HCT116 (cell line): ENCODE measurements at places on chromosomes 1 and 21. TPM values are rescaled to one million over a fixed set of nuclear protein-coding genes. Genes with fewer than 3 reads are reported as not detected.

- DNase-seq, result no peak
These were observed 282 bp upstream of the LYPLAL1 start for GRCh38 chr1:219173434-219173757.

DNA sequence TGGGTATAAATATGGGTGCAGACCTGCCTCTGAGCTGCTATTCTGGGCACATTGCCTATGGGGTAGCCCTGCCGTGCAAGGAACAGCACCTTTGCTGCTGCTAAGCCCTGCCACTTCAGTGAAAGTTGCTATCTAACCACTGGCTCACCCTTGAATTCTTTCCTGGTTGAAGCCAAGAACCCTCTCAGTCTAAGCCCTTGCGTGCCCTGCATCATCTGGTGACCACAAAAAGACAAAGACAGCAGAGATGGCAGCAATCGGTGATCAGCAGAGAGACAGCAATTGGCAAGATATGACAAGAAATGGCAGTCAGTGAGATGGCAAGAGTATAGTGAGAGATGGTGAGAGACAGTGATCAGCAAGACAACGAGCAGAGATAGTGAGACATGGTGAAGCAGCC, 418.3 kb downstream of the MATN1 start:
- DNase-seq, result no peak

DNA sequence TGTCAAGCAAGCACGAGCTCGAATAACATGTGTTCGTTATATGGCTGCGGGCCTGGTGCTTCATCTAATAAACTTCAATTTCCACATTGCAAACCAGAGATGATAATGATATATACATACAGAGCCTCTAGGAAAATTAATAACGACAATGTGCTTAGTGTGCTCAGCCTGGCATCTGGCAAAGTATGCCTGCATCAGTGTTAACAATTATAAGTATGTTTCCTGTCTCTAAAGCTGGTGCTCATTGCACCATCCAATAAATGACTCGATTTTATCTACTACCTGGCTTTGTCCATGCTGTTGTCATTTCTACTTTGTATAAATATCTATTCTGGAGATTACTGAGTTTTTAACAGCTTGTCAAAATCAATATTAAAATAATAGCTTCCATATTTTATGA, 1402.6 kb downstream of the MRPL39 start:
- no peak for DNase-seq

DNA sequence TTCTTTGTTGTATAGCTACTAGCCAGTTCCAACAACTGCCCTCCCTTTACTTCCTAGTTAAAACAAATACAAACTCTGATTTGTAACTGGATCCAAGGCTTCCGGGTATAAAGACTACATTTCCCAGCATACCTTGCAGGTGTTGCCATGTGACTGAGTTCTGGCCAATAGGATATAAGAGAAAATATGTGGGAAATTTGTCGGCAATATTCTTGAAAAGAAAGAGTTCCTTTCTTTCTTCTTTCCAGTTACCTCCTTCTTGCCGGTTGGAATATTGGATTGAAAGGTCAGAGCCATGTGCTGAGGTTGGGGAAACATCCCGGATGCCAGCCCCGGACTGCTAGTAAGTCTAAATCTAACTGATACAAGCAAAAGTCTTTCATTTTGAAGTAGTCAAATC, 23.0 kb upstream of the ZBTB40 start:
- peak; percentile 69 for DNase-seq

GRCh38 chr1:197284966-197285365, 16.9 kb downstream of the CRB1 start:
- no peak for DNase-seq

GRCh38 chr1:226654046-226654667, 84.9 kb downstream of the ITPKB start:
- no peak for DNase-seq

GRCh38 chr21:38140207-38140903, 116.4 kb upstream of the KCNJ15 start:
- no peak for DNase-seq

GRCh38 chr1:119611701-119612113, 36.4 kb downstream of the ZNF697 start:
- DNase-seq, result peak; percentile 65

DNA sequence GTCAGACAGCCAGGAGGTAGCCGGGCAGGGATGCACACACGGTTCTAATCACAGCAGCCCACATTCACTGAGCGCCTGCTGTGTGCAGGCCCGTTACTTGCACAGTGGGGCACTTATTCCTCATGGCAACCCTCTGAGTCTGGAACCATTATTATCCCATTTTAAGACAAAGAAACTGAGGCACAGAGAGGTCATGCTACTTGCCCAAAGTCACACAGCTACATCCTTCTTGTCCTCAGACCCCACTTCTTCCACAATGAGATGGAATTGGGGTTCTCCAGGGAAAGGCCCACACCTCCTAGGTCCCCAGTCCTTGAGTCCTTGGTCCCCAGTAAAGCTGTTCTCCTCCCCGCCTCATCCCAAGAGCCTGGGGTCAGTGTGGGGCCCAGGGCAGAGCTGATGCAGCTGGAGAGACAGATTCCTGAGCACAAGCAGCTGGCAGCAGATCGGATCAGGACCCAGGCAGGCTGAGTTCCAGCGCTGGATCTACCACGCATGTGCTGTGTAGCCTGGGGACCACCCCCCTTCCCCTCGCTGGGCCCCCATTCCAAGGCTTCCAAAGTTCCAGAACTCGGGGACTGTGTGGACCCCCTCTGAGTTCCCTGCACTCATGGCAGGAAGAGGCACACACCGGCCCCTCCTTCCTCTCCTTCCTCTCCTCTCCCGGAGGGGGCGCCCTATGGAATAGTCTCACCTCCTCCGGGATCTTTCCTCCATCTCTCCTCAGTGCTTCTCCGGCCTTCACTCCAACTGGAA, 393.4 kb downstream of the MATN1 start:
- DNase-seq, result no peak

DNA sequence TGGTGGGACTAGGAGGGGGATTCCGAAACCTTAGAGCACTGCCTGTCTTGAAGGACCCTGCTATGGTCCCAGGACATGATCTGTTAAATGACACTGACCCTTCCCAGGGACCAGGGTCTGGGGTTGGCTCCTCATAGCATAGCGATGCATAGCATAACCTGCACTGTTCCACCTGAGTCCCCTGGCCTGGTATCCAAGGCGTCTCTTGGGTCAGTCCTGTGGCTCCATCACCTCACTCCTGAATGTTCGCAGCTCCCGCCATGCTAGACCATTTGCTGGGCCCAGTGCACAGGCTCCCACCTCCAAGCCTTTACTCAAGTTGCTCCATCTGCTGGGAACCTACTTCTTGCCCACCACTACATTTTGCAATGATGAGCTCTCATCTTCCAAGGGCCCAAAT, 39.0 kb upstream of the MAGOH start:
- DNase-seq, result no peak

- no peak for DNase-seq
These were observed 83.5 kb downstream of the URB2 start for GRCh38 chr1:229709500-229710013.

GRCh38 chr1:78619032-78619431, 1.2 kb upstream of the IFI44L start:
- no peak for DNase-seq

- DNase-seq, result no peak
These were observed 92.6 kb upstream of the CASZ1 start for GRCh38 chr1:10888791-10889649.

GRCh38 chr1:63557365-63557987, 34.2 kb downstream of the EFCAB7 start:
- DNase-seq, result peak; percentile 35

DNA sequence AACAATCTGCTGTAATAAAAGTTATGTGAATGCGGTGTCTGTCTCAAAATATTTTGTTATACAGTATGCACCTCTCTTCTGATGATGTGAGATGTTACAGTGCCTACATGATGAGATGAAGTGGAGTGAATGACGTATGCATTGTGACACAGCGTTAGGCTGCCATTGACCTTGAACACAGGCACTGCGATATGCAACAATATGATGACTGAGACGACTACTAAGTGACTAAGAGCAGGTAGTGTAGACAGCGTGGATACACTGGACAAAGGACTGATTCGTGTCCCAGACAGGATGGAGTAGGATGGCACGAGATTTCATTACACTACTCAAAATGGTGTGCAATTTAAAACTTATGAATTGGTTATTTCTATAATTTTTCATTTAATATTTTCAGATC, 8.4 kb downstream of the SGIP1 start:
- DNase-seq, result no peak

DNA sequence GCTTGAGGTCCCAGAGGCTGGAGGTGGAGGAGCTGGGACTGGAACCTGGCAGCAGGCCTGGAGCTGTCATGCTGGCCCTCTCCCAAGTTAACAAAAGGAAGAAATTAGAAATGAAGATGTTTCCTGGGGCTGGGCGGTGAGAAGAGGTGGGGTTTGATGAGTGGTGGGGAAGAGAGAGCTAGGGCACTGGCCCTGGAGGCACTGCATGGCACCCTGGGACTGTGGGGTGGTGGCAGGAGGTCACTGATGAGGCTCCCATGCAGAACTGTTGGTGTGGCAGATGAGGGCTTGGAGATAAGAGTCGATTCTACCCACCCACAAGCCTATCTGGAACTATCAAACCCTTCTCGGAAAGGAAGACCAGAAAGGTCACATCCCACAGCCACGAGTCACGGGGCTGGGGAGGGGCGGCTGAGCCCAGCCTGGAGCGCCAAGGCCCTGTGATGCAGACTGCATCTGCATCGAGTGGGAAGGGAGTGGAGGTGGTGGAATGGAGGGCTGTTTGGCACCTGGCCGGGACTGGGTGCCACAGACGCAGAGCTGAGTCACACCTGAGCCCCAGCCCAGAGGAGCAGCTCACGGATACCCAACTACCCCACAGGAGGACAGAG, 29.4 kb downstream of the MRPL37 start:
- peak; percentile 21 for DNase-seq

DNA sequence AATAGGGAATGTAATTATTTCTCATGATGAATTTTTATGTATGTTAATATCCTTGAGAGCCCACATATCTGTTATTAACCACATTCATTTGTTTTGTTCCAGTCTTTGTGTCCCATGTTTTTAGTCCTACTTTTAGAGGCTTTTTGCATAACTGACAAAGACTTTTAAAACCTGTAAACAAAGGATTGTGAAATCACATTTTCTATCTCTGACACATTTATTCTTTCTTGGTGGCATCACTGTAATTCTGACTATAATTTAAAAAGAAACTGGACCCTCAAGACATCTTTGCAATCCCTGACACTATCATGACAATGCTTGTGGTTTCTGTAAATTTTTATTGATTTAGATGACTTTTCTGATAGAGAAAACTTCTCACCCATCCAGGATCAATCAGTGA, 313.1 kb downstream of the SIPA1L2 start:
- DNase-seq, result no peak

- no peak for DNase-seq
These were observed 32.9 kb downstream of the C21orf91 start for GRCh38 chr21:17786071-17786850.

DNA sequence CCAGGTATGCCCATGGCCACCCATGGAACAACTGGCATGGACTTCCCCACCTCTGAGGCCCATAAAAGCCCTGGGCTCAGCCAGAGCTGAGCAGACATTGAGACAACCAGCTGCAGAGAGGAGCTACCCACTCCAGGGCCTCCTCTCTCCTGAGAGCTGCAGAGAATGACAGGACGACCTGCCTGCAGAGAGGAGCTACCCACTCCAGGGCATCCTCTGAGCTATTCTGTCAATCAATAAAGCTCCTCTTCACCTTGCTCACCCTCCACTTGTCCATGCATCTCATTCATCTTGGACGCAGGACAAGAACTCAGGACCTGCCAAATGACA, 43.4 kb downstream of the MATN1 start:
- no peak for DNase-seq

DNA sequence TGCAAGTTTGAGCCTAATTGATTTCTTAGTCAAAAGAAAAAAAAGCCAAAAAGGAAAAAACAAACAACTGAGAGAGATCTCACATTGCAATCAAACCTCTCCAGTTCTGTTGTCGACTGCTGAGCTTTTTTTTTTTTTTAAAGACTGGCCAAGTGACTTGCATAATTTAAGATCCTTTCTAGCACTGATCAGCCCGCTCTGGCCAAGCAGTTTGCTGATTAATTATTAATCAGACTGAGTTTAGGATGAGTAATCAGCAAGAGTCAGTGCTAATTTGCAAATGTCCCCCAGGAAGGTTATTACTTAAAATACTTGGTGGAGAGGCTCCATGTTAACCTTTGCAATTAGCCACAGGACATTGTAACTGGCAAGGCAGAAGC, 39.3 kb downstream of the HMGB4 start:
- DNase-seq, result no peak

- no peak for DNase-seq
These were observed 97.8 kb upstream of the CSF3R start for GRCh38 chr1:36580524-36580923.

DNA sequence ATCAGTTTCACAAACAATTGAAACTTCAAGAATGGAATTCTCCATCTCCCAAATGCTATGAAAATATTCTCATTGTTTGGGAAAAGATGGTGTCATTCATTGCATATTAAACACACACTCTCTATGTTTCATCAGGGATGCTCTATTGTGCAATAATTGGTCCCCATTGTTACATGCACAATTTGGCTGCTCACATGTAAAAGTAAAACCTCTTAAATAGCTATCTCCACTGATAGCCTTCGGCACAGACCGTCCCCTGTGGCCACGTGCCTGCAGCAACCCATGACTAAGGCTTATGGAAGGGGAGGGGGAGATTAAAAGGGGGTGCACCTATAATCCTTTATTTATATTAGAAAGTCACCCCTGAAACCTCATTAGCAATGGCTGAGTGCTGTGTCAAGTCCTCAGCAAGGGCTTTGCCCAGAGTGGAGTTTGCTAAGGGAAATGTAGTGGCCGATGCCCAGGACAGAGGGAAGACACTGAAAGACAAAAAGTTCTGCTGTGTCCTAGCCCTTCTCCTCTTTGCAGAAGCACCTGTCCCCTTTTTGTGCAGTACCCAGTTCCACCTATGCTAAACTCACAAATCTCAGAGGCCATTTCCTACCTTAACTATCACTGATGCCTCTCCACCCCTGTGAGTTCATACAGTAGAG, 309.6 kb upstream of the ESRRG start:
- no peak for DNase-seq

GRCh38 chr21:34598931-34599400, 15.9 kb downstream of the RCAN1 start:
- peak; percentile 63 for DNase-seq

LYSMD1 gene
- total RNA-seq, result 5.0 TPM

RNASEL gene
- 2.9 TPM for total RNA-seq

SSBP3 gene
- total RNA-seq, result 37.5 TPM

FAM72B gene
- total RNA-seq, result 10.2 TPM

AJAP1 gene
- not detected for total RNA-seq

CD5L gene
- total RNA-seq, result not detected

KRTAP12-2 gene
- total RNA-seq, result not detected

PRPF38B gene
- total RNA-seq, result 46.4 TPM

CRABP2 gene
- 209 TPM for total RNA-seq
